Activated naive CD8-positive, alpha-beta T cell treated with anti-CD3 and anti-CD28 coated beads for 36 hours (primary cell): ENCODE measurements at places on chromosomes 2 and 18. TPM values are rescaled to one million over a fixed set of nuclear protein-coding genes. Genes with fewer than 3 reads are reported as not detected.
A peak's percentile ranks its signal among the peaks of the same experiment; 100 is the strongest.

The FN1 gene
- total RNA-seq: 0.30 TPM

The GKN1 gene
- total RNA-seq: not detected

The NEU4 gene
- 0.08 TPM for total RNA-seq

The SERPINB11 gene
- not detected for total RNA-seq

The STARD7 gene
- 229 TPM for total RNA-seq

The FBXO36 gene
- 1.1 TPM for total RNA-seq

The UGT1A4 gene
- total RNA-seq: not detected

The CCBE1 gene
- total RNA-seq: not detected

DNA sequence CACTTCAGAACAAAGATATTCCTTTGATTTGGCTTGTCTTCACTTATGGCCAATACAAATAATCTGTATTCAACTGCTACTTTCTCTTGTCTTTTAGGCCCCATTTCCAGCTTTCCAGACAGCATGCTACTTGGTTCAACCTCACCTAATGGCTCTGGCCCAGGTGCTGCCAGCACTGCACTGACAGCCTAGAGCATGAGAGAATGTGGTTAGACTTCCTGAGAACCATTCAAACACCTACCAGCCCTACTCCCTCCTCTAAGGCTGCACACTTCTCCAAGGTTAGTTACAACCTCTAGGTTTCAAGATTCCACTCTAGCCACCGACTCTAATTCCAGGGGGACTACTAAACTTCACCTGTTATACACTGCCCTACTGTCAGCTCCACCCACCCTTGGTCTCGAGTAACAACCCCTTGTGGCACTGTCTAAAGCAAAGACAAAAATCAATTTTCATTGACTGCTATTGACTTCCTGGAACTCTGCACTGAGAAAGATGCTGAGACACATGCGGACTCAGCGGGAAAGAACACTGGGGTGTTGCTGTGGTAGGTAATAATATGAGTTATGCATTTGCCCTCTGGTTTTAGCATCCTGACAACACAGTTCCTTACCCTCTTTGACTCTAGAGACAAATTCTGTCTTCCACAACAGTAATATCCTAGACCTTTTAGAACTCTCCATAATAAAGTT lies 38.2 kb downstream of the PLEKHM3 start:
- DNase-seq: no peak

DNA sequence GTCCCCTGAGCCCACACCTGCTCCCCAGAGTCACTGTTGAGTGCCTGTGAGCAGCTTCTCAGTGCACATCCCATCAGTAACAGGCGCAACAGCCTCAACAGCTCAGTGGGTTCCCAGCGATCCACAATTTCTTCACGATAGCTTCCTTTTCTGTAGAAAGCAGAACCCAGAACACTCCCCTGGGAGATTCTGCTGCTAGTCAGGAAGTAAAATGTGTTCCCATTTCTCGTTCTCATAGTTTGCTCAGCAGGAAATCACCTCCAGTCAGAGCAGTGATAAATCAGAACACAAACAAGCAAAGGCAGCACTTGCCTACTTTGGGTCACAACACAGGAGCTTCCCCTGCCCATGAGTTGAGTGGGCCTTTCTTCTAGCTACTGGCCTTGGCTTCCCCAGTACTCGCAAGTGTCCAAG lies 48.9 kb upstream of the ATG16L1 start:
- no peak for DNase-seq

- DNase-seq: peak; percentile 30
Observed at GRCh38 chr2:39377226-39377939, 59.7 kb downstream of the MAP4K3 start.

GRCh38 chr2:149441255-149441654 lies 110.9 kb downstream of the LYPD6 start:
- DNase-seq: no peak

DNA sequence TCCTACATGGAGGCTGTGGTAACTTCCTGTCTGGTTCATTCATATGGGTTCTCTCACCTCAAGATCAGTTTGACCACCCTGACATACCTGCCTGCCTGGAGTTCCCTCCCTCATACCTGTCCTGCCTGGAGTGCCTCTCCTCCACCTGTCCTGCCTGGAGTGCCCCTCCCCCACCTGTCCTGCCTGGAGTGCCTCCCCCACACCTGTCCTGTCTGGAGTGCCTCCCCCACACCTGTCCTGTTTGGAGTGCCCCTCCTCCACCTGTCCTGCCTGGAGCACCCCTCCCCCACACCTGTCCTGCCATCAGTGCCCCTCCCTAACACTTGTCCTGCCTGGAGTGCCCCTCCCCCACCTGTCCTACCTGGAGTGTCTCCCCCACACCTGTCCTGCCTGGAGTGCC lies 461.9 kb downstream of the PTPRM start:
- DNase-seq: no peak

DNA sequence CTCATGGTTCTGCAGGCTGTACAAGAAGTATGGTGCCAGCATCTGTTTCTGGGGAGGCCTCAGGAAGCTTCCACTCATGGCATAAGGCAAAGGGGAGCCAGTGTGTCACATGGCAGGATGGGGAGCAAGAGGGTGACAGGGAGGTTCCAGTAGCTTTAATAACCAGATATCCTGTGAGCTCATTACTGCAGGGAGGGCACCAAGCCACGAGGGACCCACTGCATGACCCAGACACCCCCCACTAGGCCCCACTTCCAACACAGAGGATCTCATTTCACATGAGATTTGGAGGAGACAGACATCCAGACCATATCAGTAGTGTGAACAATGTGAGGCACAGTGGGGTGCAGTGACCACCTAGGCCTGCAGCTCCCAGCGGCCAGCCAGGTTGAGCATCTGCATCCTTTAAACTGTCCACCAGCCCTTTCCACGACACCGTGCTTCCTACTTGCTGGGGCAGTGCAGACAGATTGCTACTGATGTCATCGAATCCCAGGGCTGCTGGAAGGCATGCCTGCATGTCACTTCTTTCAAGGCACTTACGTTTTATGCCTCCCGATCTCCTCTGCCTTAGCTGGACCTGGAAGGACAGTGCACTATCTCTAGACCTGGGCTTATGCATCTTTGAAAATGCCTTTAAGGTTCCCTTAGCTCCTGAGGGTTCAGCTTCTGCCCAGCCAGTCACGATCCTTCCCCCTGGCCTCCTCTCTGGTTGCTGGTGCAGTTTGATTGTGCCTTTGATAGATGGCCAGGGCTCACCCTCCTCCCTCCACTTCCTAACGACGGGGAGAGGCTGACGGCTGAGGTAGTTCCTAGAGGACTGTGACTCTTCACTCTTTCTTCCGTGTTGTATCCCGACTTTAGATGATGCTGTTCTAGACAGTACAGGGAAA lies 174.3 kb downstream of the FAM210A start:
- DNase-seq: no peak

DNA sequence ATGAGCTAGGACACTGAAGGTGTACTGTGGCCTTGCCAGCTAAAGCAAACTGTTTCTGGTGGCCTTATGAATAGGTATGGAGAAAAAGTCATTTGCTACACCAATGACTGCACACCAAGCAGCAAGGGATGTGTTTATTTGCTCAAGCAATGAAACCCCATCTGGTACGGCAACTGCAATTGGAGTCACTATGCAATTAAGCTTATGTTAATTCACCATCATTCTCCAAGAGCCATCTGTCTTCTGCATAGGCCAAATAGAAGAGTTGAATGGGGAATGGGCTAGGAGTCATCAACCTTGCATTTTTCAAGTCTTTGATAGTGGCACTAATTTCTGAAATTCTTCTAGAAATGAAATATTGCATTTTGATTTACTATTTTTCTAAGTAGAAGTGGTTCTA lies 372.0 kb downstream of the KCNJ3 start:
- DNase-seq: no peak

- no peak for DNase-seq
Observed at GRCh38 chr2:216717491-216717901, 22.1 kb upstream of the IGFBP5 start.

- DNase-seq: no peak
Observed at GRCh38 chr2:163182764-163183354, 344.3 kb upstream of the KCNH7 start.

DNA sequence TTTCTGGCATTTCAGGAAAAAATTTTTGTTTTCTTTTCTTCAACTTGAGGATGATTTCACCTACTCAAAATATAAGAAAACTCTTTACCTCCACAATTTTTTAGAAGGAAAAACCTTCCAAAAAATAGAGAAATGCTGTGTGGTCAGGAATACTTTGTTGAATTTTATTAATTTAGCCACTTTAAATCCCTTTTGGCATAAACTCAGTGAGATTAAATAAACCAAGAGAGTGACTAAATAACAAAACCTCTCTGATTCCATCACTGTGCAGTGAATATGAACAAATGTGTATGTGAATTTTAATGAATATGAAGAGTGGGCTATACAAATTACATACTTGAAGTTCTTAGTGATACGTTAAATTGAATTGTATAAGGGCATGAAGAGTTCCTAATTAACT lies 25.8 kb upstream of the CYTIP start:
- no peak for DNase-seq

GRCh38 chr2:168697668-168698121 lies 104.7 kb upstream of the NOSTRIN start:
- no peak for DNase-seq

DNA sequence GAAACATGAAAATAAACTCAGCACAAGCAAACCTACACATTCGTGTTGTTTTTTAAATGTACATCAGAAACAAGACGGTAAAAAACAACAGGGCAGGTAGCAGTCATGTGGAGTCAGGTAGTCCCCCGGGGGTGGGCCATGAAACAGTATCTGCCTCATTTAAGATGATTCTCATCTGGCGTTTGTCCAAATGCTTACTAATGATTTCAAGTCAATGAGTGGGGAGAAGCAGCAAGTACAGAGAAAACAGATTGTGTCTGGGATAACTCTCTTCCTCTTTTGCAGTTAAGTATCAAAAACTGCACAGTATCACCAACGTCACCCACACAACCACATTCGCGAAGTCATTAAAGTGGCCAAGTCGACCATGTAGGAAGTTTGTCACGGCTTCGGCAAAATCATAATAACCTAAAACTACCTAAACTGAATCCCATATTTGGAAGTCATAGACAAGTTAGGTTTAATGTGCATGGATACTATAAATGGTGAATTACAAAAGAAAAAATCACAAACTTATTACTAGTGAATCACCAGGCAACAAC lies 1.3 kb downstream of the LAPTM4A start:
- DNase-seq: peak; percentile 13
